ENCODE measurements at places on chromosomes 5 and 9. TPM values are rescaled to one million over a fixed set of nuclear protein-coding genes. Genes with fewer than 3 reads are reported as not detected.

The RNF145 gene
- total RNA-seq: 68.6 TPM

The FGF1 gene
- total RNA-seq: 82.0 TPM

The HSPA4 gene
- total RNA-seq: 136 TPM

The GABBR2 gene
- 207 TPM for total RNA-seq

The DYNC2I2 gene
- total RNA-seq: 16.8 TPM

The CAPSL gene
- 0.55 TPM for total RNA-seq
